ENCODE measurements at places on chromosomes 6 and 20. TPM values are rescaled to one million over a fixed set of nuclear protein-coding genes. Genes with fewer than 3 reads are reported as not detected.

Gene ESR1
- not detected for total RNA-seq

Gene RFX6
- total RNA-seq, result not detected

Gene PDE7B
- total RNA-seq, result 0.21 TPM

Gene CTCFL
- total RNA-seq, result not detected

Gene ACOT13
- 17.1 TPM for total RNA-seq

Gene FAM83C
- 3.2 TPM for total RNA-seq

Gene LY6G5C
- total RNA-seq, result 0.79 TPM

Gene NOX3
- total RNA-seq, result not detected
